ENCODE measurements at places on chromosomes 12 and 14.

DNA sequence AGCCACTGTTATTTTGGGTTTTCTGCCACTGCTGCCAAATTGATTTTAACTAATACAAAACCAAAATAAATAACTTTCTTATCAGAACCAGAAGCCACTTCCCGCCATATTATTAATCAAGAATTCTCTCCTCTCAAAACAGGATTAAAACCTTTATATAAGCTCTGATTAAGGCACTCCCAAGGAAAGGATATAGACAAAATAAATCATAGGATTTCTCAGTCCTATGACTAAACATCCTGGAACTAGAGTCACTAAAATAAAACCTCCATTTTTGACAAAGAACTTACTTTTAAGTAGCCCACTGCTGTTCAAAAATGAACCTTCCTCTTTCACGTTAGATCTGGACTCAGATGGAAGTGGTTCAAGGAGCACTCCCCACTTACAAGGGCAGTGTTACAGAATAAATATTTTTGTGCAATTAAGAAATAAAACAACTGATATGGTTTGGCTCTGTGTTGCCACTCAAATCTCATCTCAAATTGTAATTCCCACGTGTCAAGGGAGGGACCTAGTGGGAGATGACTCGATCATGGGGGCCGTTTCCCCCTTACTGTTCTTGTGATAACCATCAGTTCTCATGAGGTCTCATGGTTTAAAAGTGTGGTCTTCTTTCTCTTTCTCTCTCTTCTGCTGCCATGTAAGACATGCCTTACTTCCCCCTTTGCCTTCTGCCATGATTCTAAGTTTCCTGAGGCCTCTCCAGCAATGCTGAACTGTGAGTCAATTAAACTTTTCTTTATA lies 26.4 kb downstream of the GXYLT1 start:
- no peak for DNase-seq

- peak; percentile 68 for DNase-seq
Measured at GRCh38 chr12:22653075-22653474, 28.1 kb downstream of the ETNK1 start.

DNA sequence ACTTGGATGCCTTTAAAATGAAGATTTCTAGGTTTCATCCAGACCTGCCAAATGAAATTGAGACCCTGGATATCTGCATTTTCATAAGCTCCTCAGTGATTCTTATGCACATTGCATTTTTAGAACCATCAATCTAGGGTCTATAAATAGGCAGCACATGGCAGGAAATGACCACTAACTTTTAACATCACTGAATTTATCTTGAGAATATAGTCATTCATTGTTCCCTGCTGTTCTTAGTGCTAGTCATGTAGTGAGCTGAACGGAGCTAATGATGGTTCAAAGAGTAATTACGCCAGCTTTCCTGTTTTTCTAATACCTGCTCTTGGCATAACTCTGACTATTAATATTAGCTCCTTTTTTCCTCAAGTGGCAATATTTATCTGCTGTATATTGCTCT lies 91.6 kb downstream of the TPH2 start:
- no peak for DNase-seq

- no peak for DNase-seq
Measured at GRCh38 chr12:38745601-38746000, 159.8 kb downstream of the CPNE8 start.

DNA sequence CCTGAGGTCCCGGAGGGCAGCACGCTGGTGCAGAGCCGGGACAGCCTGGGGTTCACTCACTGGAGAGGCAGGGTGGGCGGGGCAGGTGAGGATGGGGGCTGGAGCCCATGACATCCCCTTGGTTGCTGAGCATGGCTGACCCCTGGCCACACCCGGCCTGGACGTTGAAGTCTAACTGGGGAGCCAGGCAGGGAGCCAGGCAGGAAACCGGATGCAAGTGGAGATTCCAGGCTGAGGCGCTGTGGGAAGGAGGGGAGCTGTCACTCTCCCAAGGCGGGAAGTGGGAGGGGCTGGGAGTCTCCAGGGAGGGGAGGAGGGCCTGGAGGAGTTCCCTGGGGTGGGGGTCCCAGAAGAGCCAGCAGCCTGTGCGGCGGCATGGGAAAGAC lies 7.7 kb upstream of the INF2 start:
- peak; percentile 80 for DNase-seq

DNA sequence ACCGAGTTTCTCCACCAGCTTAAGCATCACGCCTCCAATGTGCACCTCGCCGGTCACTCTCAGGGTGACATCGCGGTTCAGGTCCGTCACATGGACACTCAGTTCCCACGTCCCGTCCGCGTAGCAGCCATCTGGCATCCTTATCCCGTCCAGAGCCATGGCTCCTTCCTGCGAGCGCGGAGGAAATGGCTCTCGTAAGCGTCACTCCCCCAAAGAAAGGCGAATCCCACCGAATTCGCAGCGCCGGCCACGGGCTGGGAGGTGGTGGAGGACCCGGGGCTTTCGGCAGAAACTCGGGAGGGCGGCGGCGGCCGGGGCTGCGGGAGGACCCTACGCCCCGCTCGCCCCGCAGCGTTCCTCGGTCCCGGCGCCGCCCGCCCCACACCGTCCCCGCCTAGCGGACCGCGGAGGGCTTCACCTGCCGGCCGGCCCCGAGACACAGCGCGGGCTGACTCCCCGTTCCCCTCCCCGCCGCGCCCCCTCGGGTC lies 396 bp downstream of the FERMT2 start:
- DNase-seq = peak; percentile 44

- no peak for DNase-seq
Measured at GRCh38 chr12:103455020-103455763, 40.6 kb downstream of the C12orf42 start.

GRCh38 chr14:91396013-91396660 lies 21.5 kb downstream of the CCDC88C start:
- DNase-seq = no peak

DNA sequence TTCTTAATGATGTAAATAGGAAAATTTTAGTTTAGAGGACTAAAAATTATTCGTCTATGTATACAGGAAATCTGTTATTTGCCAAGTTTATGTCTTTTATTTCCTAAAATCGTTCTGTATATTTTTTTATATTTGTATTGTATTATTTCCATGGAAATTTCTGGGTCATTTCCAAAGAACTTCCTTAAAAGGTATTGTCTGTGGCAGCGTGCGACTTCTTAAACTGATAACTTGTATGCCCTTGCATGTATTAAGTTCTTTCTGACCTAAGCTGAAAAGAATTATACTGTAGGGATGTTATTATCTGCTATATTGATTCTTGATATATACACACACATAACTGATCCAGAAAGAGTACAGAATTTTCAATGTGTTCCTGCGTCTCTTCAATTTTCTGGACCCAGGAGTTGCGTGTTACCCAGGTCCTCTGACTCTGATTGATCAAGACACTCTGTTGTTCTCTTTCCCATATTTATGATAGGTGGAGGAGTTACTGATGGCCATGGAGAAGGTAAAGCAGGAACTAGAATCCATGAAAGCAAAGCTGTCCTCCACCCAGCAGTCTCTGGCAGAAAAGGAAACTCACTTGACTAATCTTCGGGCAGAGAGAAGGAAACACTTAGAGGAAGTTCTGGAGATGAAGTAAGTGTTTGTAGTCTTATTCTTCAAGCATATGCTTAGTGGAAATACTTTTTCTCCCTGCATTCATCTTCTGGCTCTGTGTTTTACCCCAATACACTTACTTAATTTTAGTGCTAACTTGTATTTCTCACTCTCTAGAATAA lies 298.5 kb downstream of the ERC1 start:
- DNase-seq = no peak

DNA sequence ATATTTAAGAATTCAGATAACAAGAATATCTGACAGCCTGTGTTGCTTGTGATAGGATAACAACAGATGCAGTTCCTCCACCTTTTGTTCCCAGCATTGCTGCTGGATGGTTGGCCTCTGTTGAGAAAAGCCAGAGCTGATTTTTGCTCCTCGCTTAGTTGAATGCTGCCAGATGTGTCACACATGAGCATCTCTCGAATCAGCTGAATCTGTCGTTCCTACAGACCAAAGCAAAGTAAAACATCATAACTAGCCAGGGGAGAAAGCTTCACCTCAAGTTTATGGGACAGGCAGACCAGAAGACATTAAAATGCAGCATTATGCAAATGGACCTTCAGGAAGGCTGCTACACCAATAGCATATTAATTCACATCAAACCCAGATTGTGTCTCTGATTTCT lies 20.1 kb downstream of the RACGAP1 start:
- DNase-seq = no peak

DNA sequence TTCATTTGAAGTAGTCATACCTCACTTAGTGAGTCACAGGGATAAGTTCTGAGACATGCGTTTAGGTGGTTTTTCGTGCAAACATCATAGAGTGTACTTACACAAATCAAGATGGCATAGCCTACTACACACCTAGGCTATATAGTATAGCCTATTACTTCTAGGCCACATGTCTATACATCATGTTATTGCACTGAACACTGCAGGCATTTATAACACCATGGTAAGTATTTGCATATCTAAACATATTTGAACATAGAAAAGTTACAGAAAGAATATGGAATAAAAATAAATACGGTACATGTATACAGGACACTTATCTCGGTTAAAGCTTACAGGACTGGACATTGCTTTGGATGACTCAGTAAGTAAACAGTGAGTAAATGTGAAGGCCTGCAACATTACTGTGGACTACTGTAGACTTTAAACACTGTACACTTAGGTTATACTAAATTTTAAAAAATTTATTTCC lies 670.6 kb downstream of the SLC16A7 start:
- DNase-seq = peak; percentile 26

DNA sequence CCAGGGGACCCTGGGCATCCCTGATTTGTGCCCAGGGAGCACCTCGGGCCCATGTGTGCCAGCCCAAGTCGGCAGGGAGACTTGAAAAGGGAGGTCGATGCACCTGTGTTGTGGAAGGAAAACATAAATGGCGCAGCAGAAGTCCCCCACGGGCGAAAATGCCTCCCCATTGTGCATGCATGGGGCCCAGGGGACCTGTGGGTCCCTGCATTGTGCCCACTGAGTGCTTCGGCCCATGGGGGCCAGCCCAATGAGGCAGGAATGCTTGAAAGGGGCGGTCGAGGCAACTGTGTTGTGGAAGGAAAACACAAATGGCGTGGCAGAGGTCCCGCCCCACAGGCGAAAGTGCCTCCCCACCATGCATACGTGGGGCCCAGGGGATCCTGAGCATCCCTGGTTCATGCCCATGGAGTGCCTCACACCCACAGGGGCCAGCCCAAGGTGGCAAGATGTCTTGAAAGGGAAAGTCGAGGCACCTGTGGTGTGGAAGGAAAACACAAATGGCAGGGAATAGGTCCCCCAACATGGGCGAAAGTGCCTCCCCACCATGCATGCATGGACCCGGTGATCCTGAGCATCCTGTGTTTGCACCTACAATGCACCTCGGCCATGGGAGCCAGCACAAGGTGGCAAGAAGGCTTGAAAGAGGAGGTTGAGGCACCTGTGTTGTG lies 368.0 kb downstream of the ALG10 start:
- DNase-seq = no peak

DNA sequence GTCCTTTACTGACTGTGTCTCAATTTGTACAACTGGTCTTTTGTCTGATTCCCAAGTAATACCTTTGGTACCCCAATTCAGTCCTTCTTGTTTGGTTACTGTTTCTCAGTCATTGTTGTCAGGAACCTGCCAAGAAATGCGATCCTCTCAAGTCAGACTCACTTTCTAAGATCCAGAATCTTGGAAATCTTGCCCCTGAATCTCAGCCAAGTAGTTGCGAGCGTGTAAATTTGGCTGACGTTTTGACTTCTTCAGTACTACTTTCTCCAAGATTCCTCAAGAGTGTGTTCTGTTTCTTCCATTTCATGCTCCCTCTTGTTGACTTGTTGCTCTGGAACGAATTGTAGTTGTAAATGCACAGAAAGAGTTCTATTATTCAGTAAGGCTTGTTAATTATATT lies 114.0 kb downstream of the MSRB3 start:
- no peak for DNase-seq

- no peak for DNase-seq
Measured at GRCh38 chr14:77458249-77458950, 507 bp downstream of the AHSA1 start.

- DNase-seq = peak; percentile 80
Measured at GRCh38 chr12:91364471-91365184, 182.0 kb upstream of the DCN start.

DNA sequence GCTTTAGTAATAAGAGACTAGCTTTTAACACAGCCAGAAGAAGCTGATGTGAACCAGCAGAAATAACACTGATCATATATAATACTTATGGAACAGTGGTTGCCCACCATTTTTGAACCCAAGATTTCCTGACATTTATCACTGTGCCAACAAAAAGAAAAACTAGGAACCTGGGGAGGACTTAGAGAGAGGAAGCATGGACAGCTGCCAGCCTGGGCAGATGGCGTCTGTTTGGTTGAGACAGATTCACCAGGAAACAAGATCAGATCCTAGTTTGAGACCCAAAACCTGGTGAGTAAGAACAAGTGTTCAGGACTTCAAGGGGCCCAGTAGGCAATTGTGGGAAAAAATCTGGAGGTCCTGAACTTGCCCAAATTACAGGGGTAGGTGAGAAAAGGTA lies 95.3 kb downstream of the BICD1 start:
- DNase-seq = no peak

- peak; percentile 30 for DNase-seq
Measured at GRCh38 chr14:85387181-85387580, 142.8 kb upstream of the FLRT2 start.

GRCh38 chr12:41459111-41459905 lies 271.2 kb downstream of the PDZRN4 start:
- DNase-seq = no peak
